Effector memory CD4-positive, alpha-beta T cell (primary cell): ENCODE measurements at places on chromosomes 3 and 15.

DNA sequence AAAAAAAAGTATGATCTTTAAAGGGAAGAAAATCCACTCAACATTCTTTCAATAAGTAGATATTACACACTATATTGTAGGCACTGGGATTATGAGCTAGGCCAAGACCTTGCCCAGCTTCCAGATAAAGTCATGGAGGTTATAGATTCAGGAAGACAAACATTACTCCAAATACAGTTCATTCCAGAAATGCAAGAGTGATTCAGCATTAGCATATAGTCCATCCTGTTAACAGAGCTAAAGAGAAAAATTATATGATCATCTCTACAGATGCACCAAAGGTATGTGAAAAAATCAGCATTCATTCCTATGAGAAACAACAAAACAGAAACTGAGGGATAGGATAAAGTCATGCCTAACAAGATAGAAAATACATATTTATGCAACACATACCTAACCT, 42.1 kb upstream of the NSMCE3 start:
- no peak for DNase-seq

- no peak for DNase-seq
These were observed 31.4 kb upstream of the TKT start for GRCh38 chr3:53287131-53287629.

GRCh38 chr15:60605879-60606307, 127.0 kb upstream of the ICE2 start:
- no peak for DNase-seq

DNA sequence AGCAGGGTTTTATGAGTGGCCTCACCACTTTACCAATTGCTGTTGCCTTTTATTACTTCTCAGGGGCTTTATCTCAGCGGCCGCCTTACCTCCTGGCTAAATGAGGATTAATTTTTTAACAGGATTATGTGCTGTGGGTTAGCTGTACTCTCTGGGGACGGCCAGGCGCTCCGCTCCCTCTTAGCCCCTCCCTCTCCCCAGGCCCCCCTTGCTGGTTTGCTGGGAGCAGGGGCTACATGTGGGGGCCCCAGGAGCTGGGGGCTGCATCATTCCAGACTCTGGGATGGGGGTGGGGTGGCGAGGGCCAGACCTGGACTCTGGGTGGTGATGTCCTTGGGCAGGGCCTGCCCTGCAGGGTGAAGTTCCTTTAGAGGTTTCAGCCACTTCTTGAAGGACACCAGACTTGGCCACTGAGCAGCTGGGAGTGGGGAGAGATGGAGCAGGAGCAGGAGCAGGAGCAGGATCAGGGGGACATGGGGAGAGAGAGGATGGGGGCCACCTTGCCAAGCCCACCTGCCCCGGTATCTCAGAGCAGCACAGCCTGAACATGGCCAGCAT, 196.1 kb downstream of the GOLGA6L6 start:
- DNase-seq, result no peak
